ENCODE measurements at places on chromosomes 16 and 17.

GRCh38 chr17:7367083-7367482 is 12.1 kb downstream of the TMEM95 start:
- DNase-seq = no peak

GRCh38 chr16:1145383-1146100 is 7.4 kb upstream of the CACNA1H start:
- DNase-seq = no peak

GRCh38 chr17:42456223-42457106 is 2.2 kb upstream of the ATP6V0A1 start:
- DNase-seq = no peak

GRCh38 chr16:84110527-84110926 is 6.2 kb downstream of the MBTPS1 start:
- no peak for DNase-seq

DNA sequence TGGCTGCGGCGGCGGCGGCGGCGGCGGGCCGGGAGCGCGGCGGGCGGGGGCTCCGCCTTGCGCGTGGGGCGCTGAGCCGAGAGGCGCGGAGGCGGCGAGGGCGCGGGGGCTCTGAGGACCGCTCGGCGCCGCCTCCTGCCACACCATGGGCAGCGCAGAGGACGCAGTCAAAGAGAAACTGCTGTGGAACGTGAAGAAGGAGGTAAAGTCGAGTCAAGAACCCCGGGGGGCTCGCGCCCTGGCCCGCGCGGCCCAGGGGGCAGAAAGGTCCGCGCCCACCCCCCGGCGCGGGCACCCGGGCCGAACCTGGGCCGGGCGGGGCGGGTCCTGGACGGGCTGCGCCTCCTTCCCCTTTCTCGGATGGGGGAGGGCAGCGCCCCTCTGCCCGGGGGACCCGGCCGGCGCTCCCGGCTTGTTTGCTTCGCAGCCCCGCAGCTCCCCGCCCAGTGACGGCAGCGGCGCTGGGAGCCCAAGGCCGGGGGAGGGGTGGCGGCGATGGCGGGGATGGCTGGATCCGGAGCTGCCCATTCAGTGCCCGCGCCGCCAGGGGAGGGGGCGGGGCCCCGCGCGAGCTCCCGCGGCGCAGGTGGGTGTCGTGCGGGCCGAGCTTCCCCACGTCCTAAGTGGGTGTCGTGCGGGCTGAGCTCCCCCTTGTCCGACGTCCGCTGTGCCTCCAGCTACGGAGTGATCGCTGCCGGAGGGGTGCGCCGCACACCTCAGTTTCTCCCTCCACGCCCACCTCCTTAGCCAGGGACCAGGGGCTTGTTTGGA is 428 bp downstream of the SGSM2 start:
- DNase-seq = peak; percentile 13

DNA sequence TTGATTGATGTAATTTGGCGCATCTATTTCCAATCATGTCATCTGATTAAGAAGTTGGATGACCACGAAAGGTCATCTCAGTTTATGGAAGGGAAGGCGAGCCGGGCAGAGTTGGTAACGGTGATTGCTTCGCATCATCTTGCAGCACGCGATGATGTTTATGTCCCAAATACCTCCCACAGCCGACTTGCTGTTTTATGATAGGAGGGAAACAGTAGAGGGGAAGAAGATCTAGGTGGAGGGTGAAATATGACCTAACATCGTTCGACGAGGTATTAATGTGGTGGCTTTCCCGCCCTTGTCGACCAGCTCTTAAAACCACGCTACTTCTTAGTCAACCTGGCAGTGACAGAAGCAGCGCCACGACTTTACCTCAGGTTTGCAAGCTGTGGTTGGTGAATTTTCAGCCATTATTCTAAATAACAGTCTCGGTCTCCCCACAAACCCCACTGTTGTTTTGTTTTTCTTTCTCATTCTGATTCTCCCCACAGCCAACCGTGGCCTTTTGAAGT is 805 bp upstream of the TANC2 start:
- no peak for DNase-seq

DNA sequence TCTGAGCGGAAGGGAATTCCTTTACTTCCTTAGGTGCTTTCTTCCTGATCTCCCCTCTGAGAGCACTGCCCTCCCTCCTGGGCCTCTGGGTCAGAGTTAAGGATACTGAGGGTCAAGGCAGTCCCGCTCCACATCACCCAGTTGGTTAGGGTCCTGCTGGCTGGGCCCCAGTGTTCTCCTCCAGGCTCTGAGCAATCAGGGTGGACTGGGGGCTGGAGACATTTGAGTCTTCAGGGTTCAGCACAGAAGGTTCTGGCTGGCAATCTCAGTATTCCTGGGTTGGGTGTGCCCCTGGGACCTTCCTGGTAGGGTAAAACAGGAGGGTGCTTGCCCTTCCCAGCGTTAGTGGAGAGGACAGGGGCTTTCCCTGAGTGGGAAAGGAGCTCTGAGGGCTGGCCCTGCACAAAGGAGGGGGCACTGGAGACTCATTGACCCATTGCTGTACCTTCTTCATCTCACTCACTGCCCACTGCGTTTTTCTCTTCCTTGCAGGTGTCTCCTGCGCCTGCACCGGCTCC is 448 bp downstream of the MT1M start:
- DNase-seq = no peak
